Aorta (tissue), 5 donors: ENCODE measurements at places on chromosomes 4 and X.

DNA sequence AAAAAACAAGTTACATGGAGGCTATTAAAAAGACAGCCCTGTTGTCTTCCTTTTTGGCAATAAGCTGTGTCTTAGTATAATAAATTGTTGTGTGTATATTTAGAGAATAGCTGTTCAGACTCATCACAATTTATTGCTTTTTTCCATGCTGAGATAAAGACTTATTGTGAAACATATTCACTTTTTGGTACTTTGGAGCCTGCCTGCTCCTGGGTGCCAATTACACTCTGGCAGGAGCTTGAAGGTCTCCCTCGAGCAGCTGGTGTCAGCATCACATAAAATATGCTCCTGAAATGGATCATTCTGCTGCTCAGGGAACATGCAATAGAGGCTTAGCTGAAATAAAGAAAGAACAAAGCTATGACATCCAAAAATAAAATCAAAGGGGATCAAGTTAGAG lies 211.6 kb upstream of the DKK2 start:
- DNase-seq: peak; percentile 10

DNA sequence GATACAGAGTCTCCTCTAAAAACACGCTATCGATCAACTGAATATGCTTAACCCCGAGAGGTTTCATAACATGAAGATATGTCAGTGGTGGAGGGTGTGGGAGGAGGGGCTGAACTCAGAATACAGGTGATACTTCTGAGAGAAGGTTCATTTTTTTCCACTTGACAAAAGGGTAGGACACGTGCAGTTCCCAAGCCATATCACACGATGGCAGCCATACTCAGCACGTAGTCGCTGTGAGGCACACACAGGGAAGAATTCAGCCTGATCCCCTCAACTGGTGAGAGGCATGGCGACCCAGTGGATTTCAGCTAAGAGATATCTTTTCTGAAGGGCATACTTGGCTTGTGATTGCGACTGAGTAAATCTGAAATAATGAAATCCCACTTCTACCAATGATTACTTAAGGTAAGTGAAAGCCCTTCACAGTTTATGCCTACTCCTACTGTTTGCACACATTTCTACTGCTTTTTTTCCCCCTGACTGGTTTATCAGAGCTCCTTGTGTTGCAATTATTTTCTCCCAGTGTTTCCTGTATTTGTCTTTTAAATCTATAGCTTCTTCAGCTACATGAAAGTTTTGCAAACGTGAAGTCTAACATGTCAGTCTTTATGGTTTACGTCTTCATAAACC lies 133.1 kb downstream of the CORIN start:
- DNase-seq: no peak

DNA sequence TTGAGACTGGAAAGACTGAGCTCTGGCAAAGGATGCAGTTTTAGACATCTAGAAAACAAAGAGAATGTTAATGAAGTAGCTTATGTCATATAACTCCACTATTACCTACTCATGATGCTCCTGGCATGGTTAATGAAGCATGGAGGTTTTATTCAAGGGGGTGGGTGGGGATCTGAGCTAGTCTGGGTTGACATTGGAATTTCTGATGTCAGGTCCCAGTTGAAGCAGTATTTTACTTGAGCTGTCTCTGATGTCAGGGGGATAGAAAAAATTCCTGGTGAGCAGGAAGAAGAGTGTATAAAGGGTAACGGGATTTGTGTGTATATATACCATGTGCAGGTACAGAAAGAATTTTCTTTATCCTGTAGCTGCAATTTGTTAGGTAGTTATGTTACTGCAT lies 102.0 kb downstream of the ELOVL6 start:
- DNase-seq: no peak

DNA sequence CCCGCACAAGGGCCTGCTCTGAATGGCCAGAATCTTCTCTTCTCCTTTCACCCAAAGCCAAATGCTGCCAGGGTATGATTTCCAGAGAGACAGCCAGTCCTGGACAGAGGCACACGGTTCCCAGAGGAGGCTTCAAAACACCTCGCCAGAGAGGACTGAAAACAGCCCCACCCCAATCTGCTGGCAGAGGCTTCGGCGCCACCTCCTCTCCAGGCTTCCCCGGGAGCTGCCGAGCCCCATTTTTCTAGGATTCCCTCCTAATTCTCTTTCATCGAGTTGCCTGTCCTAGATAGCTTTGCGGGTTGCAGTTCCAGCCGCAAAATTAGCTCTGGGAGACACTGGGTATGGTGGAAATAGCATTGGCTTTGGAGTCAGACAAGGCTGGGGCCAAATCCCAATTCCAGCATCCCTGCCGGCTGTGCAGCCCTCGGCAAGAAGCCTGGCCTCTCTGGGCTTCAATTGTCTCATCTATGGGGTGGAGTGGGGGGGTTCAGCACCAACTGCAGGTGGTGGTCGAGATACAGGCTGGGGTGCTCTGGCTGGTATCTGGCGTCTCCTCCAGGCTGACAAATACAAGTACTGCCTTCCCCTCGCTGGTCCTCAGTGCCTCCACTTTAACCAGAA lies 22.6 kb downstream of the PPP2R2C start:
- DNase-seq: no peak

GRCh38 chr4:41611881-41612871 lies 74.2 kb downstream of the LIMCH1 start:
- DNase-seq: no peak

- DNase-seq: no peak
These were observed 134.1 kb upstream of the GUCY1A1 start for GRCh38 chr4:155532373-155533085.

DNA sequence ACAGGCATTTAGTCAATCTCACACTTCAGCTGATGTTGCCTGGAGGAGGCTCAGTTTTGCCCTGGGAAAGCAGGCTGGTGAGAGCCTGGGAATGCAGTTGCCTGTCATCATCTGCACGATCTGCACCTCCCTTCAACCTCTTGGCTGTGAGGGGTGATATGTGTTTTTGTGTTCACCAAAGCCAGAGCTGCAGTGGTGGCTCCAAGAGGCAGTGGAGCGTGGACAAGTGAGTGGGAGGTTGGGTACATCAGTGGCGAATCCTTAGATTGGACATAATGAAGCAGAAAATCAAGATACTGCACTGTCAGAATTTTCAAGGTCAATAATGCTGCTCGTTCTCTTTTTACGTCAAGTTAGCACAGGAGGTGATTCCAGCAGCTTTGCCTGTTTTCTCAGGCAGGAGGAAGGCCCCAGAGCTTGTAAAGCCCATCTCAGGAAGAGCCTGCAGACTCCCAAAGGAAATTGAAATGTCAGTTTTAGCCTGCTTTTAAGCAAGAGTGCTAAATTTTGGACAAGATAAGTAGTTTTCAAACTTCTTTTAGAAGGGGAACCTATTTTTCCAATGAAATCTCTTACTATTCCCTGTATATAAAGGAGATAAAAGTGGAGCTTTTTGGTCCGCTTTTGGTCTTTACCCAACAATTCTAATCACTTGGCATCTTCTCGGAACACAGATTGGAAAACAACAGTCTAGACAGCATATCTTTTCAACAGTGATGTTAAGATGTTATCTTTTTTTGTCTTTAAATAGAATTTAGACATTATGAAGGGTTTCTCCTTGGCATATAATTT lies 92.8 kb downstream of the FRAS1 start:
- no peak for DNase-seq

DNA sequence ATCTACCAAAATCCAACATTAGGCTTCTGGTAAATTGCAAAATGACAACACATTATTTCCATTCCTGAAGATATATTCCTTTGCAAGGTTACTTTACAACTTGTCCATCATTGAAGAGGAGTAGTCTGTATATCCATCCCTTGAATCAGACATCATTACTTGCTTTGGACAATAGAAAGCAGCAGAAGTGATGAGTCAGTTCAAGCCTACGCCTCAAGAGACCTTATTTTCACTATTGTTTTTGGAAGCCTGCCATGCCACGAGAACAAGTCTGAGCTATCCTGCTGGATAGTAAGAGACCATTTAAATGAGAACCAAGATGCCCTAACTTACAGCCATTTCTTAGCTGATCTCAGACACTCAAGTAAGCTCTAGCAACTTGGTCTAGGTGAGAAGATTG lies 246.0 kb upstream of the HHIP start:
- peak; percentile 29 for DNase-seq

DNA sequence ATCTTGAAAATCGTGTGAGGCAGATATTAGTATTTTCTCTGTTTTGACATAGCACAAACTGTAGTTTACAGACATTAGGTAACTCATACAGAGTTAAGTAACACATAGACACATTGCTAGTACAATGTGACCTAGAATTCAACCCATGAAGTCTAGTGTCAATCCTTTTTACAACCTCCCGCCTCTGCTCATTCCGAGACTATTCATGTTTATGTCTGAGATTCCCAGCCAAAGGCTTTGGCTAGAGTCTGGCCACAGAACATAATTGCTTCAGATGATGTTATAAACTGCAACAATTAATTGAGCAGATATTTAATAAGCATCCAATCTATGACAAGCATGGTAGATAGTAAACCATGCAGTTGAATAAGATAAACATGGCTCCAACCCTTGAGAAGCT lies 841.0 kb downstream of the STIM2 start:
- DNase-seq: no peak

- no peak for DNase-seq
These were observed 18.1 kb downstream of the PPP1R2C start for GRCh38 chrX:42759881-42760280.

DNA sequence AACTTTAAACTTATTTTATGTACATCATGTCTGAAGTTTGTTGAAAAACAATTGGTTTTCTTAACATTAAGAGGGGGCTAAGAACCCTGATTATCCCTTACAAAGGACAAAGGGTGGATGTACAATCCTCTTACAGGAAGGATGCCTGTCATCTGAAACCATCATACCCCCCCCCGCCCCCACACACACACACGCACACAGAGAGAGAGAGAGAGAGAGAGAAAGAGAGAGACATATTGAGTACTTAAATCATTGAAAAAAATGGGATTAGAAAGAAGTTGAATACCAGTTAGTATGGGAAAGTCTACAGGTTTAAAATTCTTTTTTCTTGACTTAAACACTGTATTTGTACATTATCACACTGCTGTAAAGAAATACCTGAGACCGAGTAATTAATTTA lies 10.9 kb upstream of the PGM2 start:
- no peak for DNase-seq

DNA sequence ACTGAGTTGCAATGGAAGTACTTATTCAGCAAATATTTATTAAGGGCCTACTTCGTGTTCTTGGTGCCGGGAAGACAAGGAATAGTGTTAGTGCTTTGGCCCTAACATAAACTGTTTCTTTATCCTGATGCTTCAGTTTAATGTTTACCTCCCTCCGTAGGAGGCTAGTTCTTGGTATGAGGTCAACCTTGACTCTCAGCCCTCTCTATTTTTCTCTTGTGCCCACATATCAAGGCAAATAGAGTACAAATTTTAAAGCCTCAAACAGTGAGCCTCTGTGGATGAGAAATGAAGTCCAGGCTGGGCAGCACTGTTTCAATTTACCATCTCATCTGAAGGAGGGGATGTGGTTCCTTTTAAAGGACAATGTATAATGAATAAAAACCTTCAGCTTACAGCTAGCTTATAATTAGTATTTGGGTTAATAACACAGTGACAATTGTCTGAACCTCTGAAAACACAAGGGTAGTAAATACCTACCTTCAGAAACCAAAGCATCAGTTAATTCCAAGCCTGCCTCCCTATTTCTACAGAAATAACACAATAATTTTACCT lies 68.5 kb downstream of the SH3RF1 start:
- no peak for DNase-seq
